Psoas muscle (tissue), 8 donors: ENCODE measurements at places on chromosomes 12 and 14. TPM values are rescaled to one million over a fixed set of nuclear protein-coding genes. Genes with fewer than 3 reads are reported as not detected.

PTPN6 gene
- 3.6 TPM for total RNA-seq

DNA sequence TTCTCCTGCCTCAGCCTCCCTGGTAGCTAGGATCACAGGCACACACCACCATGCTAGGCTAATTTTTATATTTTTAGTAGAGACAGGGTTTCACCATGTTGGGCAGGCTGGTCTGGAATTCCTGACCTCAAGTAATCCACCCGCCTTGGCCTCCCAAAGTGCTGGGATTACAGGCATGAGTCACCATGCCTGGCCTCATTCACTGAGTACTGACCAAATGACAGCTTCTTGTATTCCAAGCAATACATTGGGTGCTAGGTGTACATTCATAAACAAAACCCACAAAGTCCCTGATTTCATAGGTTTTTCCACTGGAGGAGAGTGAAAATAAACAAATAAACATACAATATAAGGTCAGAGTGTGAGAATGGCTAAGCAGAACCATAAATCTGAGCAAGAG is 136.3 kb downstream of the HELB start:
- H3K4me1 ChIP-seq = no peaks in the 10 kb centered on the region
- no peak for DNase-seq
- no peaks in the 10 kb centered on the region for H3K36me3 ChIP-seq
- H3K27ac ChIP-seq = no peak overlapping the region

DNA sequence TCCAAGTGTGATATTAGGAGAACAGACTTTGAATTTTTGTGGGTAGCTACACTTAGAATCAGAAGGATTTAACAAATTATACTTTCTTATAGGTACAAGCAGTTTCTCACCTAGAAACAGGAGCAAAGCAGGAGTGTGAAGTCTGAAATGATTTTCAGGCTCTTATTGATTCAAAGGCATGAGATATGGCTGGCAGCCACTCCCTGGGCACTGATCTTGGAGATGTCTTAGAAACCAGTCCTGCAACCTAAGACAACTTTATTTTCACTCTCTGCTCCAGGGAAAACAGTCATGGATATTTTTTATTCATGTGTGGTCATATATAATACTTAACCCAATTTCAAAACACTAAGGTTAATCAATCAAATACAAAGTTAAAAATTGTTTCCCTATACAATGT is 254.9 kb upstream of the TMEM132C start:
- no peaks in the 10 kb centered on the region for H3K27me3 ChIP-seq
- no peak overlapping the region for H3K4me3 ChIP-seq
- H3K36me3 ChIP-seq = no peaks in the 10 kb centered on the region
- H3K27ac ChIP-seq = no peak overlapping the region
- no peak for DNase-seq

IFNG-AS1 gene
- not detected for total RNA-seq

DNA sequence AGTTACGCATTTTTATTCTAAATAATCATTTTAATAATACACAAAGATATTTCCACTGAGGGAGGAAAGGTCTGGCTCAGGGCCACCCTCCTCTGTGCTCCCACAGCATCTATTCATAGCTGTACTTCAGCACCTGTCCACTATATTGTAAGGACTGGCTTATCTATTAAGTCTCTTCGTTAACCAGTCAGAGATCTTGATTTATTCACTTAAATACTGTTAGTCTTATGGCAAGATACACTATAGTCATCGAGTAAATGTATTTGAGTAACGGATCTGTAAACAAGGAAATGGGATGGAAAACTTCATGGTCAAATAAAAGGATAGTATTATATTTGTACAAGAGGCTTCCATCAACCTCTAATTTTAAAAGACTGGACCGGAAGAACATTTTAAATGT is 54.6 kb downstream of the SPTLC2 start:
- H3K27me3 ChIP-seq = no peaks in the 10 kb centered on the region
- H3K4me3 ChIP-seq = no peak overlapping the region
- H3K36me3 ChIP-seq = peaks cover 2% of the 10 kb centered on the region
- no peaks in the 10 kb centered on the region for H3K4me1 ChIP-seq

DNA sequence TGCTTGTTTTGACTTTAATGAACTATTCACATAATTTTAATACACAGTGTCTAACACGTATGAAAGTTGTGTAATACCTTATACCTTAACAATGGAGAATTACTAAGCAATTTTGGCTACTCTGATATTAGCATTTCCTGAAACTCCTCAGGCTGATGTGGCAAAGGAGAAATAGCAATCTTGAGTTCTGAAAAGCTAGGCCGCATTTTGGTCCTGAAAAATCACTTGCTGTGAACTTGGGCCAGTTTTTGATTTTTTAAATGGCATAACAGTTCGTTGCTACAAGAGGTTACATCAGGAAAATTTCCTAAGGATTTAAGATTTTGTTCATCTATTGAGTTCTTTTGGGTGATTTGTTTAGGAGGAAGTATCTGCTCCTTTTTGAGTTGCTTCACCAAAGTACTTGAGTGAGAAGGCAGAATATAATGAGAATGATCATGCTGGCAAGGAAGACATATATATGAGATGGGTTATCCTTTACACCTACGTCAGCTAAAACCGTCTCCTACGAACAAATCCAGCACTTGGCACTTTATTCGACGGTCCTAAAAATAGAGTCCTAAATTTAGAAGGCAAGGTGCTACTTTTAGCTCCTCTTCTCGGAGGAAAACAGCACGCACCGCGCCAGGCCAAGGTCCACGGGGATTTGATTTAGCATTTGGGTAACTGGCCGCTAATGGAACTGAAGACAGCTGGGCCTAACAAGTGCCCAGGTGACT is 32.2 kb downstream of the MIA2 start:
- peak overlapping the region; percentile 95 for H3K4me3 ChIP-seq
- H3K36me3 ChIP-seq = no peaks in the 10 kb centered on the region
- peaks cover 31% of the 10 kb centered on the region for H3K4me1 ChIP-seq
- peak overlapping the region; percentile 100 for H3K27ac ChIP-seq
- no peak for DNase-seq

- H3K4me3 ChIP-seq = no peak overlapping the region
- H3K27me3 ChIP-seq = no peaks in the 10 kb centered on the region
- H3K27ac ChIP-seq = no peak overlapping the region
- no peaks in the 10 kb centered on the region for H3K4me1 ChIP-seq
- DNase-seq = no peak
Measured at GRCh38 chr12:71223139-71223538, 65.3 kb upstream of the TSPAN8 start.

GRCh38 chr12:20142316-20142715 is 226.0 kb upstream of the PDE3A start:
- no peak for DNase-seq
- H3K27ac ChIP-seq = no peak overlapping the region
- no peaks in the 10 kb centered on the region for H3K36me3 ChIP-seq

- H3K4me3 ChIP-seq = no peak overlapping the region
- DNase-seq = no peak
- no peak overlapping the region for H3K27ac ChIP-seq
- H3K27me3 ChIP-seq = no peaks in the 10 kb centered on the region
- H3K36me3 ChIP-seq = no peaks in the 10 kb centered on the region
Measured at GRCh38 chr12:25433581-25434325, 119.3 kb downstream of the LMNTD1 start.

- no peak for DNase-seq
- no peaks in the 10 kb centered on the region for H3K36me3 ChIP-seq
- H3K27me3 ChIP-seq = no peaks in the 10 kb centered on the region
- H3K4me3 ChIP-seq = no peak overlapping the region
- no peak overlapping the region for H3K27ac ChIP-seq
- H3K4me1 ChIP-seq = no peaks in the 10 kb centered on the region
Measured at GRCh38 chr12:92210071-92210470, 64.4 kb upstream of the BTG1 start.

GRCh38 chr12:75831402-75831801 is 200.2 kb downstream of the PHLDA1 start:
- peaks cover under 1% of the 10 kb centered on the region for H3K27me3 ChIP-seq
- no peaks in the 10 kb centered on the region for H3K36me3 ChIP-seq
- H3K4me1 ChIP-seq = no peaks in the 10 kb centered on the region
- no peak for DNase-seq

DNA sequence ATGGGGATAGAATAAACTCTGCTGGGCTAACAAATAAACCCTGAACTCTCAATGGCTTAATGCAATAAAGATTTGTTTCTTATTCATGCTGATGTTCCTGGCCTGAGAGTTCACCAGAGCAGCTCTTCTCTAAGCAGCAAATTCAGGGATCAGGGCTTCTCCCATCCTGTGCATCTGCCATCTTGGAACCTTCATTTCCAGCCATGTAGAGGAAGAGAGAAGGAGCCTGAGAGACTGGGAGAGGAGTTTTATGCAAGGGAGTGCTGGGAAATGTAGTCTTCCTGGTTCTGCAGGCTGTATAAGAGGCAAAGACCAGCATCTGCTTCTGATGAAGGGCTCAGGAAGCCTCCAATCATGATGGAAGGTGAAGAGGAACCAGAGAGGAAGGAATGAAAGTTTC is 20.6 kb upstream of the APOLD1 start:
- DNase-seq = no peak
- no peak overlapping the region for H3K4me3 ChIP-seq
- H3K36me3 ChIP-seq = no peaks in the 10 kb centered on the region
- H3K4me1 ChIP-seq = no peaks in the 10 kb centered on the region

PAH gene
- not detected for total RNA-seq

DNA sequence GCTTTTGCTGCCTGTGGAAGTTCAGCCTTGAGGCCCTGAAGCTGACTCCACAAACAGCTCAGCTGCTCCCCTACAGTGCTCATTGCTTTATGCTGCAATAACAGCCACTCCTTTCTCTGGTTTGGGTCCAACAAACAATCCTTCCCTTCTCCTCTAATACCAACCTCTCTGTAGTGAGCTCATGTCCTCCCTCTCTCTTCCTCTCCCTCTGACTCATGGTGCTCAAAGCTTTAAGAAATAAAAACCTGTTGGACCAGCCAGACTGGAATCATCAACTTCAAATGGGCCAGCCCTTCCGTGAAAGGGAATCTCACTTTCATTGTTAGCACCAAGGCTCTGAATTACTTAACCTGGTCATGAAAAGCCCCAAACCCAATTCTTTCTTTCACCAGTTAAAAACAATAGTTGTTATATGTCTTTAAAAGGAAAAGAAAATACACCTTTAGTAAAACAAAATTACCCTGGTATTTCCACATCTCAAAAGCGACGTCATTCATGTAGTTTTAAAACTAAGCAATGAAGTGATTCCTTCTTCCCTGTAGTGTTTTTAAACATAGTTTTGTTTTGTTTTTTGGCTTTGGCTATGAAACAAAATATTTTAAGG is 126.4 kb downstream of the DUSP6 start:
- DNase-seq = no peak
- no peaks in the 10 kb centered on the region for H3K27me3 ChIP-seq
- H3K4me3 ChIP-seq = no peak overlapping the region
- no peaks in the 10 kb centered on the region for H3K36me3 ChIP-seq

DNA sequence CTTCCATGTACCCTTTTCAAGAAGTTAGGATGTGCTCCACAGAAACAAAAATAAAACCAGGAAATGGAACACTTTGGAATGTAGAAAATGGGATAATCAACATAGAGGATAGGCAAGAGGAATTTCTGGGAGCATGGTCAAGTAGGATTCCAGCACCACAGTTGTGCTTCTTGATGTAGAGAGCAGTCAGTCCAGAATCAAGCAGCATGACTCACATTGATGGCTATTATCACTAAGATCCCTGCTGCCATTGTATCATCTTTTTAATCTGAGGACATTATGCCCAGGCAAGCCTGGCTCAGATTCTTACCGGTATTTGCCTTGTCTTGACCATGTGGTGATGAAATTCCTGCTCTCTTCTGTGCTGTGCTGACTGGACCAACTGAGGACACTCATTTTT is 5.7 kb downstream of the ETFRF1 start:
- H3K27me3 ChIP-seq = no peaks in the 10 kb centered on the region
- no peak overlapping the region for H3K27ac ChIP-seq
- DNase-seq = no peak
- peaks cover 26% of the 10 kb centered on the region for H3K4me1 ChIP-seq

TGFB3 gene
- 32.4 TPM for total RNA-seq

- H3K4me3 ChIP-seq = no peak overlapping the region
- DNase-seq = no peak
- H3K4me1 ChIP-seq = no peaks in the 10 kb centered on the region
- no peaks in the 10 kb centered on the region for H3K36me3 ChIP-seq
- no peak overlapping the region for H3K27ac ChIP-seq
Measured at GRCh38 chr12:29204521-29204920, 55.4 kb downstream of the FAR2 start.

GRCh38 chr14:65334765-65335410 is 77.6 kb upstream of the FUT8 start:
- no peak overlapping the region for H3K4me3 ChIP-seq
- H3K27ac ChIP-seq = no peak overlapping the region
- no peak for DNase-seq

DNA sequence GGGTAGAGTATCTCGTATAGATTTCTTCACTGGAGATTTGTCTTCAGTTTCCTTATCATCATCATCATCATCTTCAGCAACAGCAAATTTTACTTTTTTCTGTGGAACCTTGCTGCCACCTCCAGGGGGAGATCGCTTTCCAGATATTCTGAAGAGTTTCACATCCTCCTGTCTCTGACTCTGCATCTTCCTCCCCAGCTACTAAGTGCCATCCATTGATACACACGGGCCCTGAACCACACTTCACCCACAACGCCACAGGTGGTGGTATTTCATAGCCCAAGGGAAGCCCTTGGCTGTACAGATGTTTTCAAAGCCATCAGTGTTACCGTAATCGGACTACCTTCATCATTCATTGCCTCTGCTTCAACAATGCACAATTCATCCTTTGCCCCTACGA is 82.2 kb downstream of the PPP2R5C start:
- H3K4me3 ChIP-seq = no peak overlapping the region
- no peak overlapping the region for H3K27ac ChIP-seq
- no peak for DNase-seq
- H3K27me3 ChIP-seq = no peaks in the 10 kb centered on the region
- H3K4me1 ChIP-seq = peaks cover 26% of the 10 kb centered on the region

DNA sequence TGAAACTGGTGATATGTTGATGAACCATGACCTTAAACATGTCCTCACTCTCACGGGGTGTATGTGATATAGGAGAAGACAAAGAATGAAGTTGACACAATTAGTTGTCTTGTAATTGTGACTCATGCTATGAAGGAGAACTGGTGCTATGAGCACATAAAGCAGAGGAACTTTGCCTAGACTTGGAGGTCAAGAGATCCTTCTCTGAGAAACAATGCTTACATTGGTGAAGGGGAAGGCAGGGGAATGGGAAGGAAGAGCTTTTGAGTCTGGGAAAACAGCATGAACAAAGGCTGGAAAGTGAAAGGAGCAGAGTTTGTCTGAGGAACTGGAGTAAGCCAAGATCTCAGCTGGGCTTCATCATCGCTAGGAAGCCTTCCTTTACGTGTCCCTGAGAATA is 83.2 kb downstream of the MYRFL start:
- H3K4me3 ChIP-seq = no peak overlapping the region
- no peaks in the 10 kb centered on the region for H3K4me1 ChIP-seq
- no peaks in the 10 kb centered on the region for H3K36me3 ChIP-seq
- DNase-seq = no peak
- H3K27me3 ChIP-seq = no peaks in the 10 kb centered on the region
- peak overlapping the region; percentile 7 for H3K27ac ChIP-seq

GRCh38 chr12:59357811-59358210 is 238.0 kb upstream of the SLC16A7 start:
- no peak overlapping the region for H3K4me3 ChIP-seq
- DNase-seq = no peak
- H3K4me1 ChIP-seq = no peaks in the 10 kb centered on the region
- no peaks in the 10 kb centered on the region for H3K36me3 ChIP-seq
- no peak overlapping the region for H3K27ac ChIP-seq
